ENCODE measurements at places on chromosomes 6 and 20.

GRCh38 chr6:97630604-97631003 is 347.6 kb upstream of the MMS22L start:
- no peak for DNase-seq

DNA sequence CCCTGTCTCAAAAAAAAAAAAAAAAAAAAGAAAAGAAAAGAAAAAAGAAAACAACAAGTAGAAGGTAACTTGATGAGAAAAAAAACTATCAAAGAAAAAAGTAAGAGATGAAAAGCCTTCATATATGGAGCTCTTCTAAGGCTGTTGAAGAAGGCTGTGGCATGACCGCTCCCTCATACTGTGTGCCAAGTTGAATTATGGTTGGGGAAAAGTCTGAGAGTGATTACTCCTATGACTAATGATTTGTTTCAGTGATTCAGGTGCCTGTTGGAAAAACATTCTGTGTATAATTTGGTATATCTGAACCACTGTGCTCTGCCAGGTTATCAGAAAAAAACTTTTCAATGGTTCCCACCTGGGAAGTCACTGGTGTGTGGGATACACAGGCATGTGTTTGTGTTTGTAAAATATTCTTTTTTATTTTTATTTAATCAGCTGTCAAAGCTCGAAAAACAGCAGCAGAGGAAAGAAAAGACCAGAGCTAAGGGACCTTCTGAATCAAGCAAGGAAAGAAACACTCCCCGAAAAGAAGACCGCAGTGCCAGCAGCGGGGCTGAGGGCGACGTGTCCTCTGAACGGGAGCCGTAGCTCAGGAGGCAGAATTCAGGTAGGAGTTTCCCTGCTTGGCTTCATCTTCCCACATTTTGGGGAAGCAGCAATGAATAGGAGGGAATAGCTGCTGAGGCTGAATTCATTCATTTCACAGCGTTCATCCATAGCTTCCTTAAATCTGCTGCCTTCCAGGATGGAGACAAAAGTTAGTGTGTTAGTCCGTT is 69.7 kb upstream of the SCP2D1 start:
- DNase-seq, result no peak

- peak; percentile 19 for DNase-seq
These were observed 32.7 kb upstream of the MAP7 start for GRCh38 chr6:136582711-136583471.

GRCh38 chr20:59007665-59008511 is 834 bp upstream of the CTSZ start:
- peak; percentile 38 for DNase-seq

- DNase-seq, result peak; percentile 4
These were observed 14.9 kb downstream of the SYCP2L start for GRCh38 chr6:10901770-10902169.

GRCh38 chr6:98871057-98871456 is 36.7 kb downstream of the POU3F2 start:
- DNase-seq, result no peak

DNA sequence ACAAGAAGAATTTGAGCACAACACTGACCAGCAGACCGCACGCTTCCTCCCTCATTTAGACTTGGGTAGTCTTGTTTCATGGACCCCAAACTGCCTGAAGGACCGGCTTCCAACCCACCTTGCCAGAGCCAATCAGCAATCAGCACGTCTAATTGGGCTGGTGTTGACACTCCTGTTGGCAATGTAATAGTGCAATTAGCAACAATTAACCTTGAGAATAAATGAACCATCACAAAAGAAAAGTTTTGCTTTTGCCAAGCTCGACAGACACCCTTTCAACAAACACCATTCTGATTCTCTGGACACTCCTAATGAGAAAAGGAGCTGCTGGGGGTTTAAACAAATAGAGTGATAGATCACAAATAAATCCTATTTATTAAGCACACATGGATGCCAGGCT is 61.0 kb downstream of the EDN3 start:
- no peak for DNase-seq

DNA sequence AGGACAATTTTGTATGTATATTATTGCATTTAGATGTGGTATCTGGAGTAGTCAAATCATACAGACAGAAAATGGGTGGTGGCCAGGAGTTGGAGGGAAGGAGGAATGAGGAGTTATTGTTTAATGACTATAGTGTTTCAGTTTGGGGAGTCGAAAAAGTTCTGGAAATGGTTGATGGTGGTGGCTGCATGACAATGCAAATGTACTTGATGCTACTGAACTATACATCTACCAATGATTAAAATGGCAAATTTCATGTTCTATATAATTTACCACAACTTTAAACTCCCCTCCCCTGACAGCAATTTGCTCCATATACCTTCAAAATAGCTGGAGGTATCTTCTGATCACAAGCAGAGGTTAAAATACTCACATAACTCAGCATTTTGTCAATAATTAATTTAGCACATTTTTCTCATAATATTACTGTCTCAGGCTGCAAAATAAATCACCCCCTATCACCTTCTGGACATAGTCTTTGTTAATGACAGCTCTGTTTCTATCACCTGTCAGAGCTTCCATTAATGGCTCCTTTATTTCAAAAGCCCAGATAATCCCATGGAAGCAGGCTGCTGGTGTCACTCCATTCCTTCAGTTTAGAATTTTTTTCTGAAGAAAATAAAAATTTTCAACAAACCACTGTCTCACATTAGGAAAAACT is 25.7 kb upstream of the RHAG start:
- no peak for DNase-seq

GRCh38 chr6:56524891-56525703 is 117.6 kb downstream of the DST start:
- DNase-seq, result no peak

- DNase-seq, result no peak
These were observed 989.7 kb upstream of the FLRT3 start for GRCh38 chr20:15327123-15327522.

DNA sequence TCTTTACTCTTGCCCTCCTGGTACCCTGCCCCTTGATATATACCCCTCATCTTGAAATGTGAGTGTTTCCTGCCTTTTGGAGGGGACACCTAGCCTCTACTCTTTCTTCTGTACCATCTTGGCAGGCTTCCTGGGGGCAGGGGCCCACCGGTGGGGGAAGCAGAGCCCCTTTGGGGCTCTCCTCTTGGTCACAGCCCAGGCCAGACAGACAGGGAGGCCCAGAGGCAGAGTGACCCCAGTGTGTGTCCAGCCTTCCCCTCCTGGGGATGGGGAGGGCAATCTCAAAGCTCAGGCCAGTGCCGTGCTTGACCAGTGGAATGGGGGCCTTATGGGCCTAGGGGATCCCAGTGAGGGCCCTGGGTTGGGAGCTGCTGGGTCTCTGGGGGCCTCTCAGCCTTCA is 3.6 kb downstream of the ADAM33 start:
- DNase-seq, result no peak
